LHCN-M2 (cell line): ENCODE measurements at places on chromosomes 5 and 9. TPM values are rescaled to one million over a fixed set of nuclear protein-coding genes. Genes with fewer than 3 reads are reported as not detected.

GRCh38 chr9:312596-313320 is 98.1 kb downstream of the DOCK8 start:
- DNase-seq = no peak

- DNase-seq = peak; percentile 25
These were observed 430.8 kb upstream of the TNC start for GRCh38 chr9:115548609-115549260.

DNA sequence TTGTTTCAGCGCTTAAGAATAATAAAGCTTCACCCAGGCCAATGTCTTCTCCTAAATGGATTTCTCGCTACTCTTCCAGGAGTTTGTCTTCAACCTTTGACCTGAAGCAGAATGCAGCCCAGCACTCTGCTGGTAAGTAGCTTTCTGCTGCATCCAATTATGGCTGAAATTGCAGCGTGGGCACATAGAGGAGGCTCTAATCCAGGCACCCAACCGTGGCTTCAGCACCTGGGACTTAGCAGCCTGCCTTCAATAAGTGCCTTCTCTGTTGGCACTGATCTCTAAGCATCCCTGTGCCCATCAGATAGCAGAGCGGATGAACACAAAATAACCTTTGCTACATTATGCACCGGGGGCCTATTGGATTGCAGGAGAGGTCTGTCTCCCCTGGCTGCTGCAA is 105.2 kb downstream of the TRIM32 start:
- no peak for DNase-seq

DNA sequence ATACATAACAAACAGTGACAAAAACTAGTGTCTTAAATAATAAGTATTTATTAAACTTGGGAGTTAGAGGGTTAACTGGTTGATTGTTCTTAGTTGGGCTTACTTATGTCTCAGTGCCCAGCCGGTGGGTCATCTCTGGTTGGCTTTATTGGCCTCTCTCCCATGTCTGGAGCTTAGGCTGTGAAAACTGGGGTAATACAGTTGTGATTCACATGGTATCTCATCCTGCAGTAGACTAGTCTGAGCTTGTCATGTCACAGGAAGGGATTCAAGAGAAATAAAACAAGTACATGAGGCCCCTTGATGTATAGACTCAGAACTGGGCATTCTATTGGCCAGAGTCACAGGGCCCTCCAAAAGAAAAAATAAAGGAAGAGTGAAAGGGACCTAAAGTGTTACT is 466.4 kb upstream of the SMC2 start:
- DNase-seq = no peak

- peak; percentile 49 for DNase-seq
These were observed at the start of gene PHF19 for GRCh38 chr9:120876842-120877240. TSS of gene PHF19 (minus strand) at chr9:120877188. CDS start at chr9:120874741, 2,447 bp downstream.

DNA sequence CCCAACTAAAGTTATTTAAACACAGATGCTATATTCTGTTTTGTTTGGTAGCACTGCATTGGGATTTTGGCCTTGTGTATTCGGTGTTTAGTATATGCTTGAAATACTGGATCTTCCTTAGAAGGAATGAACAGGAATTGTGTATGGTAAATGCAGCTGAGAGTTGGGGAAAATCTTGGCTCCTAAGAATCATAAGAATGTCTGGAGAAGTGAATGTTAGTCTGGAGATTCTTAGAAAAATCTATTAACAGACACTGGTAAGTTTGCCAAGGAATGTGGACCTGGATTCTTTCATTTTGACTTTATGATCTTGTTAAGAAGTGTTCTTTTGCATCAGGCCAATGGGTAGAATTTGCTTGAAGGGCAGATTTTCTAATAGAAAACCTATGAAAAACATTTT is 38.9 kb downstream of the SNX30 start:
- DNase-seq = no peak

DNA sequence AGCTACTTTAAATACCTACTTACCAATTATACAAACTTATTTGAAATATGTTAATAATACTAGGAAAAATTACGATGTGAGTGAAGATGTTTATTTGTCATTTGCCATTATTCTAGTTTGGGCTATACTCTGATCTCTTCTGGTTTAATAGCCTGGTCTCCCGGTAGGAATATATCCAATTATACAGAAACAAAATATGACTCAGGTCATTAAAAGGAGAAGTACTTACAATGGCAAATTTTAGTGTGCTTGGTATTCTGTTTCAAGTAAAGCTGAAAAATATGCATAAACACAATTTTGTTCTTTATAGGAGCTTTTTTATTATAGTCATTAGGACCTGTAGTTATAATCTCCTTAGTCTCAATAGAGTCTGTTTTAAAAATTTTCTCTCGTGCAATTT is 176.8 kb downstream of the SLCO4C1 start:
- DNase-seq = no peak

- DNase-seq = peak; percentile 83
These were observed 6.3 kb downstream of the CRHBP start for GRCh38 chr5:76958991-76959767.

- DNase-seq = no peak
These were observed 34.3 kb downstream of the KCNIP1 start for GRCh38 chr5:170538096-170538465.

- peak; percentile 70 for DNase-seq
These were observed 56.0 kb downstream of the ZFR start for GRCh38 chr5:32388432-32389129.

DNA sequence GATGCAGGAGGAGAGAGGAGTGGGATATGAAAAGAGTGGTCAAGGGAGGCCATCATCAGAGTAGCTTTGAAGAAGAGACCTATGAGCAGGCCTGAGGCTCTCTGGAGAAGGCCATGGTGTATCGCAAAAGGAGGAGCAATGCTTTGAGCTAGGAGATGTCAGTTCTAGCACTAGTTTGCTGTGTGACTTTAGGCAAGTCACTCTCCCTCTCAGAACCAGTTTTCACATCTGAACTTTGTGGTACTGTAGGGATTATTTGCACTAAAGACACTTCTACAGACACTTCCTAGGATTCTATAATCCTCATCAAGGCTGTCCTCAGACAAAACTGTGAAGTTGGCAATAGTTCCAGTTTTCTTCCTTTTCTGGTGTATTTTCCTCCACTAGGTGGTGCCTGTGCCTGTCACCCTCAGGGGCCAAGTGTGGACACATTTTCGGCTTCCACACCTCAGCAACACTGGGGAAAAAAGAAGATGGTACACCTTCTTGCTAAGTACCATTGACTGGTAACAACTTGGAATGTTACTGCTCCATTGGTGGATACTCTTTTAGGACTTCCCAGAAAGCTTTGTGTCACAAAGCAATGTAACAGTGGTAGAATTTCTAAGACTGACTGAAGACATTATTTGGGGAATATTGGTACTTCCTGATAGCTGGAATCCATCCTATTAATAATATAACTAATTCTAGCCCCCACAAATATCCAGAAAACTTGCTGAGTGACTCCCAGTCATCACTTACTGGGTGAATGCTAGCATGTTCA is 9.9 kb downstream of the PAPPA start:
- DNase-seq = no peak

DNA sequence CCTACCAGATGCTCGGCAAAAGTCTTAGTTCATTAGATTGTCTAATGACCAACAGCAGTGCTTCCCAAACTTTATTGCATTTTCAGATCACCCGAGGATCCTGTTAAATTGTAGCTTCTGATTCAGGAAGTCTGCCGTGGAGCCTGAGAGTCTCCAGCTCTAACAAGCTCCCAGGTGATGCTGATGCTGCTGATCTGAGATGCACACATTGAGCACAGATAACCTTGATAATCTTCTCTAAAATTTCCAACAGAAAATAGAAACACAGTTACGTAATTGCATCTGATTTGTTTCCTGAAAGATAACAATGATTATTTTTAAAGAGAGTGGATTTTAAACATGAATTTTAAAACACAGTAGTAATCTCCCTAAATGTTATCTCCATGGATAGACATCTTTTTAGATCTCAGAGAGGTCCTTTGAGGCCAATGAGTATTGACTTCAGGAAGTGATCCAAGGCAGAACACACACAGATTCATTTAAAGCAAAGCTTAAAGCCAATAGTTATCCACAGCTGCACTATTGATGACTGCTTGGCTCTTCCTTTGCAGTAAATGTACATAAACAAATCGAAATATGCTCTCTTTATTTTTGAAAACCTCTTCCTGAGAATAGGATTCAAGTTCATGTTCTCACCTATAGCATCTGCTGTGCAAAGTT is 122.8 kb upstream of the TNPO1 start:
- DNase-seq = no peak

GRCh38 chr5:34053133-34053532 is 10.1 kb upstream of the C1QTNF3 start:
- peak; percentile 85 for DNase-seq

DNA sequence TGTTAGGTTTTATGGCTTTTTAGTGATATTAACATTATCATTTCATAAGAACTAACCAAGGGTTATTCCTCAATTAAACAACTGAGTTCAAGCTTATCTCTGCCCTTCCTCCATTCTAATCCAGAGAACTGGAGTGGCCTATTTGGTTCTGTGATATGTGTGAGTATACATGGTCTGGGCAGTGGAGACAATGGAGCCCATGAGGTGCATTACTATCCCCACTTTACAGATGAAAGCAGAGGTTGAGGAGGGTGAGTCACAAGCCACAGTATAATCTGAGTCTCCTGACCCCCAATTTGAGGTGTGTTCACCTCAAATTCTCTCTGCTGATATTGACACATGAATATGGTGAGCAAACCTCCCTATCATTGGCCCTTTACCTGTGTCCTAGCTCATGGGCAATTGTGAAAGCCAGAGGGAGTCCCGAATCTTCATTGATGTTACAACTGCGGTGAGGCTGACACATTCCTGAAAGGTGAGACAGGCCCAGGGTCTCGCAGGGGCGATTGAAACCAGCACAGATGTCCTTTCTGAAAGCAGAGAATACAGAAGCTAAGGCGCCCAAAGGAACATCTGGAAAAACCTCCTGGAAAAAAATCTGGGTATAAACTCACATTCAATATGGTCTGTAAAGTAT is 217.2 kb downstream of the TARS1 start:
- peak; percentile 8 for DNase-seq

DNA sequence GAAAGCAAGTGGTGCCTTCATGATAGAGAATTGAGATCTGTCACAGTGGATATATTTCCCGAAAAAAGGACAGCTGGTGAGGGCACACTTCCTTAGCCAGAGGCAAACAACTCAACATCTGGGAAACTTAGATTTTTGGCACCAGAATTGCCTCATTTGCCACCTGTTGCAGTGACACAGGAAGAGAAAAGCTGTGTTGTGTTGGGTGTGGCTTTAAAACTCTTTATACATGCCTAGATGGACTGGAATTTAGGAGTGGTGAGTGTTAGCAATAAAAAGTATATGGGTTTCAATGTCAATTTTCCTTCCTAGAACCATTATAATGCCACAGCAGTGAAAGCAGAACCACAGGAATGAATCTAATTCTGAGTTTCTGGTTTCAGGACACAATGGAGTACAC is 62.6 kb upstream of the CEMIP2 start:
- peak; percentile 26 for DNase-seq

GRCh38 chr9:74415995-74416394 is 81.1 kb upstream of the RORB start:
- DNase-seq = no peak

DNA sequence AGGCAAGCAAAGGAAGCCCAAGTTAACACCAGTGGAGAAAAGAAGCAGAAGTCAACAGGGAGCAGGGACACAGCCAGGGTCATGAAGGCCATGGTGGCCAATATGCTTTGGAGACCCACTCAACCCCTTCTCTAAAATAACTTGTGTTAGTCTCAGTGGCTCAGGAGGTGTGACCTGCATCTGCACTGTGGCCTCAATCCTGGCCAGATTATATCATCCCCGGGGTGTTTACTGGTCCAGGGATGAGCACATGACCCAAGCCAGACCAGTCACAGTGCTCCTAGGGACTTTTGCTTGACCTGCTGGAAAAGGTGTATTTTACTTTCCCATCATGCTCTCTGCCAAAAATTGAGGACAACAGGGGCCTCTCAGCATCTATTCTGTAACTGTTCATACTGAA is 105.2 kb downstream of the DPYSL3 start:
- peak; percentile 13 for DNase-seq

DNA sequence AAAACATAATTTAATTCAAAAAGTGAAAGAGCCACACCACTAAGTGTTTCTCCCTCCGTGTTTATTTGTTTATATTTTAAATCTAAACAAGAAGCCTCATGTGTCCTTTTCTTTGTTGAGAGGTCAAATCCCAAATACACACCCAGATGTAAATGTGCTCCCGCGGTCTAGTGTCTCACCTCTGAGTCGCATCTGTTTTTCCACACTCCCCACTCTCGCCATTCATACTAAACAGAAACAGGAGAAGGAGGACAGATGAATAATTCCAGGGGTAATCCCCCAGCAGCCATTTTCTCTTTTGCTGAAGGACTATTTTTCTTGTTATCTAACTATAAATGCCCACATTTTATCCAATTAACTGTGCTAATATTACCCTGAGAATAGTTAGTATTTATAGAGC is 361.6 kb upstream of the RIOK2 start:
- peak; percentile 73 for DNase-seq

DNA sequence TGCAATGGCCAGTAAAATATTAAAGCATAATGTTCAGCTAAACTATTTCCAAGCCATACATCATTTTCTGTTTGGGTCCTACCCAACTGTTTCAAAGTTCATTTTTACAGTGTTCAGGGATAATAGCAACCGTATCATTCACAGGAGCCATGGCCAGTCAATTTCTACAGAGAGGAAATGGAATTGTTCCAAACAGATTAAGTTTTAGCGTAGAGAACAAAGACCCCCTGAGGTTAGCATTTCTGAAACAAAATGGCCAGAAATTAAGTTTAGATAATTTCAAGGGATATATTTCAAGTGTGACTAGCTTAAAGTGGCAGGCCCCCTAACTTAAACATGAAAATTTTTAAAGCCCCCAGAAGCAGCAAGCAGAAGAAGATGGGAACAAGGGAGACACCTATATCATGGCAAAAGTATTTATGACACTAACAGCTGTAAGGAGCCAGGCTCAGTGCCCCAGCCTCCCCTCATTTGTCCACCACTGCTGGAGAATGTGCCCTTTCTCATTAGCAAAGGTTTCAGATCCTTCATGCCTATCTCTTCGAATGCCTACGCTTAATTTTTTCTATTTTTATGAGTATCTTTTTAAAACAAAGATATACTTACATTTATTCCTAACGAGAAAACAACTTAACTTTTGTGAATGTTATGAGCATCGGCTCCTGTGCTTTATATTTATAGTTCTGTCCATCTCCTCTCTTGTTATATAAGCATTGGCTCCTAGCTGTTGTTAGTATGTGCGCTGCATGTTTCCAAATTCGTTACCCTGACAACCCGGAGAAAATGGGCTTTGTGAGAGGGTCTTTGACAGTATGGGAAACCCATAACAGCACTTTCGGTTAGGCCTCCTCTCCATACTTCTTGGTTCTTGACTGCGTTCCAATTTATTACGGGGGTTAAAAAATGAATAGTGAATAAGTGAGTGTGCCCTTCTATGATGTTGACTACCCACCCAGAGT is 116.3 kb downstream of the MED27 start:
- DNase-seq = no peak

- DNase-seq = no peak
These were observed 483.4 kb downstream of the ZNF608 start for GRCh38 chr5:124262991-124263571.

The PGM5 gene
- total RNA-seq = not detected in 2 replicates

The PCDHB8 gene
- total RNA-seq = 9.6 and 12.3 TPM in 2 replicates

The PCDHGA12 gene
- total RNA-seq = 6.1 and 6.9 TPM in 2 replicates

The NKD2 gene
- total RNA-seq = not detected in 2 replicates

The OR1L4 gene
- not detected in 2 replicates for total RNA-seq

The PIP5K1B gene
- not detected in 2 replicates for total RNA-seq

The STXBP1 gene
- total RNA-seq = 40.4 and 98.0 TPM in 2 replicates

The PCDHA10 gene
- not detected in 2 replicates for total RNA-seq
